ENCODE measurements at places on chromosomes 6 and 20.

- DNase-seq, result no peak
These were observed 16.3 kb downstream of the RBM24 start for GRCh38 chr6:17297271-17298080.

- no peak for DNase-seq
These were observed 4.2 kb downstream of the PPP2R5D start for GRCh38 chr6:42988486-42989020.

- DNase-seq, result no peak
These were observed 239.5 kb downstream of the TFAP2A start for GRCh38 chr6:10175362-10175761.

- DNase-seq, result no peak
These were observed 65.2 kb downstream of the GTF2H5 start for GRCh38 chr6:158233214-158233795.

GRCh38 chr6:128508588-128509296, 11.7 kb downstream of the PTPRK start:
- no peak for DNase-seq

DNA sequence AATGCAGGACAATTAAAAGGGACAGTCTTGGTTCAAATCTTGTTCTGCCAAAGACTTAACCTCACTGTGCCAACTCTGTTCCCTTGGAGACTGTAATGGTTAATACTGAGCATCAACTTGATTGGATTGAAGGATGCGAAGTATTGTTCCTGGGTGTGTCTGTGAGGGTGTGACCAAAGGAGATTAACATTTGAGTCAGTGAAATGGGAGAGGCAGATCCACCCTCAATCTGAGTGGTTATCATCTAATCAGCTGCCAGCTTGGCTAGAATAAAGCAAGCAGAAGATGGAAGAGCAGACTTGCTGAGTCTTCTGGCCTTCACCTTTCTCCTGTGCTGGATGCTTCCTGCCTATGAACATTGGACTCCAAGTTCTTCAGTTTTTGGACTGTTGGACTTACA, 474.4 kb downstream of the CD83 start:
- no peak for DNase-seq

Measured in stimulated activated CD4-positive, alpha-beta T cell treated with anti-CD3 and anti-CD28 coated beads, Interleukin-4, amount 100 ng/mL, for 24 hours (primary cell).